ENCODE measurements at places on chromosomes 13 and 19.

GRCh38 chr19:55640043-55640576 lies 692 bp upstream of the ZNF580 start:
- DNase-seq: no peak

GRCh38 chr19:6890401-6890913 lies 3.1 kb downstream of the ADGRE1 start:
- DNase-seq: no peak

DNA sequence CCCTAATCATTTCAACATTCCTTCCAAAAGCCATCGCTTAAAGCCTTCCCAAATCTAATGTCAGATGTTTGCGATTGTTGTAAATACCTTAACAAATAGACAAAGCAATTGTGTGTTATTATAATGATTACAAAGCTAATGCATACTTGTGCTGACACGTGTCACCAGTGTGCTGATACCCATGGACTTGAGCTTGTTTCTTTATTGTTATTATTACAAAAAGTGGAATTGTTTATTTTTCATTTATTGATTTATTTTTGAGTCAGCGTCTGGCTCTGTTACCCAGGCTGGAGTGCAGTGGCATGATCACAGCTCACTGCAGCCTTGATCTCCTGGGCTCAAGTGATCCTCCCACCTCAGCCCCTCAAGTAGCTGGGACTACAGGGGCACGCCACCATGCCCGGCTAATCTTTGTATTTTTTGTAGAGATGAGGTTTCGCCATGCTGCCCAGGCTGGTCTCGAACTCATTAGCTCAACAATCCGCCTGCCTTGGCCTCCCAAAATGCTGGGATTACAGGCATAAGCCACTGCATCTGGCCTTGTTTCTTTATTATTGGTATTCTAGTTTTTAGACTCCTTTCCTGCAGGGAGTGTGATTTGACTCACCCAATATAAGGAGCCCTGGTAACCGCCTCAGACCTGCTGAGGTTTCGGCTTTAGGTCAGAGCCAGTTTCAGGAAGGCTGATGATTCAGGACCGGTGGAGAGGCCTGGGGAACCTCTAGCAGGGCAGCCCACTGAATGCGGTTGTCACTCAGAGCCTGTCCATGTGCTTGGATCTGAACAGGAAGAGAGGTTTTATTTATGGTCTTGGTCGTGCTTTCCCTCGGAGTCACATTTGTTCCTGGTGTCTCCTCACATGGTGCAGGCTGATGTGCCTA lies 2.1 kb upstream of the FBXO17 start:
- DNase-seq: no peak

DNA sequence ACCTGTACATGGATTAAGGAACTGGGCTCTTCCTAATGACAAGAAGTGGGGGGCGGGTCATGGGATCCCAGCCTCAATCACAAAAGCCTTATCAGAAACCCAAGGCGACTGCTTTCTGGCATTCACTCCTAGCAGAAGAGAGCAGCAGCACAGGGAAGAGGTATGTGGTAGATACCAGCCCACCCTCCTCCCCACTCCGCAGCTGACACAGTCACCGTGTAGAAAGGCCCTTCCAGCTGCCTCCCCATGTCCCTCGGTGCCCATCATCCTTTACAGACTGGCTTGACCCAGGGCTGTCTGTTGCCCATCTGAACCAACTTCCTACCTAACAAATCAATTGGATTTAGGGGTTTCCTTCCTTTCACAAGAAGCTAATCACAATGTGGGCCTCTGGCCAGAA lies 3.1 kb upstream of the DHRS12 start:
- no peak for DNase-seq

GRCh38 chr19:56751078-56751489 lies 79.5 kb upstream of the ZNF835 start:
- no peak for DNase-seq

GRCh38 chr13:112160558-112160957 lies 93.6 kb downstream of the SOX1 start:
- DNase-seq: no peak

DNA sequence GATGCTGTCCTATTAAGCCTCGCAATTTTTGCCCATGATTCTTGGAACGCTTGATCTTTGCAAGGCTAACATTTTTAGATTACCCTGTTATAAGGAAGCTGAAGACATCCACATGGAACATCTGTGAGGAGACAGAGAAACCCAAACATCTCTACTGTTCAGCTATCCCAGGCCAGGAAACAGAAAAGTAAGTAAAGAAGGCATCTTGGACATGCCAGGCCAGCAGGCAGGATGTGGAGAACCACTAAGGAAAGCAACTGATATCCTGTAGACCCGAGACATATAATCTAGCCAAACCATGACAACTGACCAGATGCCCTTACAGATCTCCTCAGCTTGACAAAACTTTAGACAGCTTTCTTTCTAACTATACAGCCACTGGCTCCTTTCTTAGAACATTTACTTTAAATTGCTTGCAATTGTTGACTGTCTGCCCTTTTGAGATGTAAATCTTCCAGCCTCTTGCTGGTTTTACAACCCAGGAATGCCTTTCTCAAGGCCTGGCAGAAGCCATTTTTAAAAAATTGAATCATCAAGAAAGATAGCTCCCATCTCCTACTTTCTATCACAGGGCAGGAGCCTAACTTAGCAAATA lies 255.8 kb upstream of the DACH1 start:
- no peak for DNase-seq

Measured in muscle of back (tissue), 13 donors.